ENCODE measurements at places on chromosomes 5 and 9.

- no peak for DNase-seq
These were observed 43.0 kb upstream of the SHB start for GRCh38 chr9:38112049-38112448.

GRCh38 chr9:98097836-98098235, 21.2 kb downstream of the TRIM14 start:
- no peak for DNase-seq

DNA sequence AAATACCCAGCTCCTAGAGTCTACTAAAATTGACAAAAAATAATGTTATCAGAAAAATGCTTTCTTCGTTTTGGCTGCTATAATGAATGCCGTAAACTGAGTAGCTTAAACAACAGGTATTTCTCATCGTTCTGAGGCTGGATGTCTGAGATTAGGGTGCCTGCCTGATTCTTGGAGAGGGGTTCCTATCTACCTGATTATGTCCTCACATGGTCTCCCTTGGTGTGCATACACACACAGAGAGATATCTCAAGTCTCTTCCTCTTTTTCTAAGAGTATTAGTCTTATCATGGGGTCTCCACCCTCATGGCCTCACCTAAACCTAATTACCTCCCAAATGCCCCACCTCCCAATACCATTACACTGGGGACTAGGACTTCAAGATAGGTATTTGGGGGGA, 40.6 kb upstream of the CSNK1G3 start:
- no peak for DNase-seq

- DNase-seq = no peak
These were observed 99.6 kb downstream of the LIFR start for GRCh38 chr5:38456657-38457399.

- no peak for DNase-seq
These were observed 24.1 kb downstream of the S1PR3 start for GRCh38 chr9:89015336-89015735.

DNA sequence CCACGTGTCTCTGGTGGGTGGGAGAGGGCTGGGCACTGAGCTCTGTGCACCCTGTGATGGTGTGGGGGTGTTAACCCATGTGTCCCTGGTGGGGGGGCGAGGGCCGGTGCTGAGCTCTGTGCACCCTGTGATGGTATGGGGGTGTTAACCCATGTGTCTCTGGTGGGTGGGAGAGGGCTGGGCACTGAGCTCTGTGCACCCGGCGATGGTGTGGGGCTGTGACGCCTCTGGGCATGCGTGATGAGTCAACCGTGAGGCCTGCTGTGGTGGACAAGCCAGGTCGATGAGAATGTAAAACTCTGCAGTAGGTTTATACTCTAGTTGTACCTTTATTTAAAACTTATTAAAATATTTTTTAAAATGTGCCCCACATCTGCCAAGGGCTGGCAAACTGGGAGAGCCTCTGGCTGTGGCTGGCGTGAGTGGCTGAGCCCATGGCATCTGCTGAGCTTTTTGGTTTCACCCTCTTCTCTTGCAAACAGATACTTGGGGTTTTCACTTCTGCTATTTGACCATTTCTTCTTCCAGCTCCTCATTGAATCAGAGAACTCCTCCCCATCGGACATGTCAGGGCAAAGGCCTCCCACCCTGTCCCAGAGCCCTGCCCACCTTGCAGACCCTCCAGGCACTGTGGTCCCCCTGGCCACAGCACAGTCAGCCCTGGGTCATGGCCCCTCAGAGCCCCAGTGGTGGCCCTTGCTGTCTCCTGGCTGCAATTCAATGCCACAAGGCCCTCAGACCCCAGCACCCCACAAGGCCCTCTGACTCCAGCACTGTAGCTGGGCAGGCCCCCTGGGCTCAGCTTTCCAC, 18.5 kb upstream of the EXOC3 start:
- DNase-seq = no peak

- DNase-seq = no peak
These were observed 226.4 kb downstream of the TRIM32 start for GRCh38 chr9:116913536-116913935.

Data from GM04503 (cell line).